ENCODE measurements at places on chromosomes 4 and X. TPM values are rescaled to one million over a fixed set of nuclear protein-coding genes. Genes with fewer than 3 reads are reported as not detected.

HMX1 gene
- not detected for total RNA-seq

UGT2B10 gene
- not detected for total RNA-seq

PCDH18 gene
- 382 TPM for total RNA-seq

RHOXF2 gene
- not detected for total RNA-seq

SPANXB1 gene
- not detected for total RNA-seq
